Astrocyte of the hippocampus (primary cell): ENCODE measurements at places on chromosomes 5 and 9.

GRCh38 chr9:126151031-126151685 lies 175.5 kb upstream of the MVB12B start:
- peak; percentile 8 for DNase-seq

- DNase-seq: peak; percentile 87
These were observed 122.3 kb upstream of the RAI14 start for GRCh38 chr5:34533582-34534522.

- DNase-seq: no peak
These were observed 599.6 kb upstream of the ADAMTS16 start for GRCh38 chr5:4540375-4541173.

GRCh38 chr5:76082772-76083554 lies at the start of gene SV2C:
Gene SV2C, plus strand, starts transcription at chr5:76083383. Its CDS starts 48,368 bp downstream, at chr5:76131751.
- DNase-seq: peak; percentile 63

DNA sequence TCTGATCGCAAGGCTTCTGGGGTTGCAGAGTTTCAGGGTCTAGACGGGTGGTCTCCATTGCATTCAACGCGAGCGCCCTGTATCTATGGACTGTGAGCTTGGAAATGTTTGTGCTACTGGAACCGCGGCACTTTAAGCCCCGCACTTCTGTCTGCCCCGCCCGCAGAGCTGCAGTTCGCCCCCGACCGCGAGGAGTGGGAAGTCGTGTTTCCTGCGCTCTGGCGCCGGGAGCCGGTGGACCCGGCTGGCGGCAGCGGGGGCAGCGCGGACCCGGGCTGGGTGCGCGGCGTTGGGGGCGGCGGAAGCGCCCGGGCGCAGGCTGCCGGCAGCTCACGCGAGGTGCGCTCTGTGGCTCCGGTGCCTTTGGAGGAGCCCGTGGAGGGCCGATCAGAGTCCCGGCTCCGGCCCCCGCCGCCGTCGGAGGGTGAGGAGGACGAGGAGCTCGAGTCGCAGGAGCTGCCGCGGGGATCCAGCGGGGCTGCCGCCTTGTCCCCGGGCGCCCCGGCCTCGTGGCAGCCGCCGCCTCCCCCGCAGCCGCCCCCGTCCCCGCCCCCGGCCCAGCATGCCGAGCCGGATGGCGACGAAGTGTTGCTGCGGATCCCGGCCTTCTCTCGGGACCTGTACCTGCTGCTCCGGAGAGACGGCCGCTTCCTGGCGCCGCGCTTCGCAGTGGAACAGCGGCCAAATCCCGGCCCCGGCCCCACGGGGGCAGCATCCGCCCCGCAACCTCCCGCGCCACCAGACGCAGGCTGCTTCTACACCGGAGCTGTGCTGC lies 1.0 kb downstream of the ADAMTS19 start:
- peak; percentile 78 for DNase-seq

DNA sequence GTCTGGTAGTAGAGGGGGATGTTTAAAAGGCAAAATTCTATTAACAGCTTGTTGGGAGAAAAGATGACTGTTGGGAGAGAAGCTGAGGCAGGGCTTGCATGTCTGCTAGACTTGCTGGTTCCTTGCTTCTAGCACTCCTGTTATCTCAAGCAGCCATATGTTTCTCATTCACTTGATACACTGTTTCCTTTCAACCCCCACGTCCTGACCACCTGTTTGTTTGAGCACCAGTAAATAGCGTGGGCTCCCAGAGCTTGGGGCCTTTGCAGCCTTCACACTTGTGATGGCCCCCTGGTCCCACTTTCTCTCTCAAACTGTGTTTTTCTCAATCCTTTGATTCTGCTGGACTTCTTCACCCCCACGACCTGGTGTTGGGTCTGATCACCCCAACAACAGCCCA lies 111.7 kb upstream of the TMEM161B start:
- no peak for DNase-seq

GRCh38 chr9:77161966-77162365 lies 15.4 kb upstream of the VPS13A start:
- DNase-seq: no peak

GRCh38 chr9:111154081-111154562 lies 115.9 kb upstream of the LPAR1 start:
- DNase-seq: peak; percentile 22

GRCh38 chr9:109520475-109521132 lies 22.5 kb upstream of the PTPN3 start:
- peak; percentile 85 for DNase-seq

DNA sequence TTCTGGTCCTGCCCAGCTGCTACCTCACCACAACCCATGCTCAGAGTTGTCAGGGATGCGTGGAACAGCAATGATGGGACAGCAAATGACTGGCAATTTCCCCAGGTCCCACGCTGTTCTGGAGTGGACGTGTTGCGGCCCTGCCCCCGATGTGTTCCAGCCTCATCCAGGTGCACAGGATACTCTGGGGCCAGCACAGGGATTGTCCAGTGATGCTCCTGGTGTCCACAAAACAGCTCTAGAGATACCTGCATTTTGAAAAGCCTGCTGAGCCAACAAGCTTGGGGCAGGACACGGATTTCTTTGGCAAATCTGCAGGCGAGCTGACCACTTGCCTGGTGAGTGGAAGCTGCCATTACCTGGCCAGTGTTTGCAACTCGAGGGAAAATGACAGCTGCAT lies 88.7 kb downstream of the ANKRD33B start:
- no peak for DNase-seq

GRCh38 chr5:43065387-43065947 lies 25.3 kb upstream of the ANXA2R start:
- DNase-seq: no peak

DNA sequence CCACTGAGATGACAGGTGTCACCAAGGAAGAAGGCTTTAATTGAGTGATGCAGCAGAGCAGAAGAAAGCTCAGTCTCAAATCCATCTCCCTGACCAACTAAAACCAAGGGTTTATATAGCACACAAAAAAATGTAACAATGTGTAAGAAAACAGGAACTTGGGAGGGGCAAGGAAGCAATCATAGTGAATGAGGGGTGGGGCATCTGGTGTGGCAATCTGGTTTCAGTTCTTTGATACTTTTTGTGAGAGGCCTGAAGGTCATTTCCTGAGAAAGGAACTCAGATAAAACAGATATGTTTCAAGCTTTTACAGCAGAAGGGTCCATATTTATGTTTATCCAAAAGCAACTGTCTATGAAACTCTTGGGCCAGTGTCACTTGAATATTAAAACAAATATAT lies 19.7 kb downstream of the CD180 start:
- no peak for DNase-seq
